Fibroblast of the conjunctiva (primary cell): ENCODE measurements at places on chromosomes 1 and 21.
A peak's percentile ranks its signal among the peaks of the same experiment; 100 is the strongest.

DNA sequence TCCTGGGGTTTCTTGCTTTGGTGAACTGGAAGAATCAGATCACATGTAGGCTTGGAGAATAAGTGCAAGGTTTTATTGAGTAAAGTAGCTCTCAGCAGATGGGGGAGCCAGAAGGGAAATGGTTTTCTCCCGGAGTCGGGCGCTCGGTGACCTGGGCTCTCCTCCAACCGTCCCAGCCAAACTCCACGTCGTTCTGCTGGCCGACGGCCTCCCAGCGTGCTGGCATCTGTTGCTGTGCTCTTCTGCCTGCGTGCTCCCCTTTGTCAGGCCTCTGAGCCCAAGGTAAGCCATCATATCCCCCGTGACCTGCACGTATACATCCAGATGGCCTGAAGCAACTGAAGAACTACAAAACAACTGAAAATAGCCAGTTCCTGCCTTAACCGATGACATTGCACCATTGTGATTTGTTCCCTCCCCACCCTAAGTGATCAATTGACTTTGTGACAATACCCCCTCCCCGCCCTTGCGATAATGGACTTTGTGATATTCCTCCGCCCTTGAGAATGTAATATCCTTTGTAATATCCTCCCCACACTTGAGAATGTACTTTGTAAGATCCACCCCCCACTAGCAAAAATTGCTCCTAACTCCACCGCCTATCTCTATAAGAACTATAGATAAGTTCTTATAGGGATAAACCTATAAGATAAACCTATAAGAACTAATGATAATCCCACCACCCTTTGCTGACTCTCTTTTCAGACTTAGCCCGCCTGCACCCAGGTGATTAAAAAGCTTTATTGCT, 88.3 kb downstream of the SMYD3 start:
- DNase-seq, result no peak

DNA sequence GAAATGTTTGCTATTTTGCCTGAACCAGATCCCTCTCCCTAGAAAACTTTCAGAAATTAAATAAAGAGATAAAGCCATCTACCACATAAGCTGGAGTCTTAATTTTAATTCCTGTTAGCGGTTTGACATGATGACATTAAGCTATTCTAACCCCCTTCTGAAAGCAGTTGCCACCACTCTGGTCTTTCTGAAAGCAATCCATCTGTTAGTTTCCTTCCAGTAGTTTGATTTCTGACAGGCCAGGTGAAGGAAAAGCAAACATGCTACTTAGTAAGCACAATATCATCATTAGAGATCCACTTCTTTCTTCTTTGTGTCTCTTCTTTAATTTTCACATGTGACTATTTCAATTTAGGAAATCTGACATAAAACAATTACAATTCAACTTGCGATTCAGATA, 39.9 kb downstream of the RGL1 start:
- DNase-seq, result no peak

- no peak for DNase-seq
These were observed 56.9 kb downstream of the KLHDC7A start for GRCh38 chr1:18537386-18538306.

GRCh38 chr1:67503974-67504373, 73.8 kb upstream of the SERBP1 start:
- DNase-seq, result no peak

- DNase-seq, result no peak
These were observed 2.2 kb downstream of the NUDC start for GRCh38 chr1:26923711-26924110.

DNA sequence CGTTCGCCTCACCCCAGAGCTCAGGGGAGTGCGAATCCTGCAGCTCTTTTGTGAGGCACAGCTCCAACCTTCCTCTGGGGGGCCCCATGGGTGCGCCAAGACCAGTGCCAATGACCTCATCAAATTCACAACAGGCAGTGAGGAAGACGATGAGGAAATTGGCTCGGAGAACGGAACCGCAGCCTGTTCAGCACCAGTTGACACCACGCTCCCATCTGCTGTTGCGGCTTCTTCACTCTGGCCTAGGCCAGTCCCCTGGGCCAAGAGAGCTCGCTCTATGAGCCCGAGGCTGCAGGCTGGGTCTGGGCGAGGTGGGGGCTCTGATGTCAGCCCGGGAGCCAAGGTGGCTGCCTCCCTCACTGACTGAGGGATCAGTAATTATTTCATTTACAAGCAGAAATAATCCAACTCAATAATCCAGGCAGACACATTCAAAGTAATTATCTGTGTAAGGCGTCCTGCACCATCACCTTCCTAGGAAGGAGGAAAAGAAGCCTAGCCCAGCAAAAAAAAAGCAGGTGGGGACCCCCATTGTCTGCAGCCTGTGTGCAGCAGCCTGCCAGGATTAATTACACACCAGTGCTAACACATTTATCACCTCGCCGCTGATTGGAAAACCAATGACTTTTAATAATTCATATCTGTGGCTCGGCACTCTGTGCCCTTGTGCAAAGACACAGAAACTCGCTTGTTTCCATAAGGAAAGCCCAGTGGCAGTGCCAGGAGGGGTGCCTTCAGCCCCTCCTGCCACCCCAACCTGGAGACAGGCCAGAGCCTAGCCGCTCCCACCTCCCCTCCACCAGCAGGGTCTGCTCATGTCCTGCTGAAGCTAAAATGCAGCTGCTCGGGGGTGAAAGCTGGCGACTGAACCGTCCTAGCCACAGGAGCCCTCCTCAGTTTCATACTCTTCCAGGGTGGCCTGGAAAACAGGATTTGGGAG, 1.9 kb downstream of the PLEKHA6 start:
- DNase-seq, result no peak

- no peak for DNase-seq
These were observed 68.4 kb upstream of the EDEM3 start for GRCh38 chr1:184823080-184823479.

DNA sequence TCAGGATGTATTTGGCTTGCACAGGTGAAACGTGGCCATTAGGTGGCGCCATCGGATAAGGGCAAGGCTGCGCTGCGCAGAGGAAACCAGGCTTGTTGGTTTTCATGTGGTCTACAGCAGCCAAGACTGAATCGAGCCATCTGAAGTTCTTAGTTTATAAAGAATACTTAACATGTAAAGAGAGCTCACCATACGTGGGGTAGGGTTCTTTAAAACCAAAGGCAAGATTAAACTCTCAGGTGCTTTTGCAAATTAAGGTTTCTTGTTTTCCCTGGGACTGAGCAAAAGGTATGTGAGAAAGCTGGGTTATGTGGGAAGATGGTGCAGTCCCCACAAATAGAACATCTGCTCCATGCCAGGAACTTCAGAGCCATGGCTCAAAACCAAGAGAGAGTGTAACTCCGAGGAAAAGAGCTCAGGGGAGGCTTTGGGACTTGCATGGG, 9.3 kb downstream of the MASP2 start:
- DNase-seq, result peak; percentile 83

DNA sequence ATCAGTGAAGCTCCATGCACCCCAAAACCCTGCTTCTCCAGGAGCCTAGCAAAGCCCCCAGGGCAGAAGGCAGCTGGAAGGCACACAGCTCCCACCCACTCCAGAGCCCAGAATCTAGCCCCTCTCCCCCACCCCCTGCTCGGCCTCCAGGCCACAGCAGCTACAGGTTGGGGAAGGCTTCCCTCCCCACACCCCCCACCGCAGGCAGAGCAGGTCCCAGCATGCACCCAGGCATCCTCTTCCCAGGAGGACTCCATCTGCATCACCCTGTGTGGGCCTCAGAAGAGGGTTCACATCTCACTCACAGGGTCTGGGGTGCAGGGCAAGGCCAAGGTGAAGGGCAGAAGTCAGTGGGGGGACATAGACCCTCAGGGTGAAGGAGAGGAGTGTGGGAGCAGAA, 719 bp downstream of the S100A14 start:
- no peak for DNase-seq

DNA sequence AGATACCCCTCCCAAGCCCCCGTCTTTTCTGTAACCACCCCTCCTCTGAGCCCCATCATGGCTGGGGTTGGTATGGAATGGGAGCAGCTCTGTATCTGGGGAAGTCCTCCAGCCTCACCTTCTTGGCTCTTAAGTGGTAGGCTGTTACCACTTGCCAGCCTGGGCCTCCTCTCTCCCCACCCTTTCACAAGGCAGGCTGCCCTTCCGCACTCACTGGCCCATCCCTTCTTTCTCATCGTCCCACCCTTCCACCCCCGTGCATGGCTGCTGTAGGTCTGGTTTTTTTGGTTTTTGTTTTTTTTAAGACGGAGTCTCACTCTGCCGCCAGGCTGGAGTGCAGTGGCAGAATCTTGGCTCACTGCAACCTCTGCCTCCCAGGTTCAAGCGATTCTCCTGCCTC, 5.2 kb downstream of the CYB561D1 start:
- no peak for DNase-seq

DNA sequence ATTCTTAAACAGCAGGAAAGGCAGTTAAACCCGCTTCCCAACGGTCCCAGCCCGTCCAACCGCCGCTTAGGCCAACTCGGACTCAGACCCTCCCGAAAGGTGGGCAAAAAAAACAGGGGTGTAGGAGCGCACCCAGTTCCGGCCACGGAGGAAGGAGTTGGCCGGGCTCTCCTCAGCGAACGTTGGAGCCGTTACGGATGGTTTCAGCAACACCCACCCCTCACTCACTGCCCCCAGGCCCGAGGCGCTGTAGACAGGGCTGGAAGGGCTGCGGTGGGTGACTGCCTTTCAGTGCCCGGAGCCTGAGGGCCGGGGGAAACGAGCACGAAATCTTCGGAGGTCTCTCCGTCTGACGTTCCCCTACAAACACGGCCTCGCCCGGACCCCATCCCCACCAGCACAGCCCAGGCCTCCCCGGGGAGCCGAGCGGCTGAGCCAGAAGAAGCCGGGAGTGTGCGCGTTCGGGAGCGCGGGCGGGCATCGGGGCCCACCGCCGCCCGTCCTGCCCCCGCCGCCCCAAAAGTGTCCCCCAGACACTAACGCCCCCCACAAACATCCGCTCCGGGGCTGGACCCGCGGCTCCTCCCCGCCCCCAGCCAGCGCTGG, 1.3 kb downstream of the KDM5B start:
- no peak for DNase-seq

DNA sequence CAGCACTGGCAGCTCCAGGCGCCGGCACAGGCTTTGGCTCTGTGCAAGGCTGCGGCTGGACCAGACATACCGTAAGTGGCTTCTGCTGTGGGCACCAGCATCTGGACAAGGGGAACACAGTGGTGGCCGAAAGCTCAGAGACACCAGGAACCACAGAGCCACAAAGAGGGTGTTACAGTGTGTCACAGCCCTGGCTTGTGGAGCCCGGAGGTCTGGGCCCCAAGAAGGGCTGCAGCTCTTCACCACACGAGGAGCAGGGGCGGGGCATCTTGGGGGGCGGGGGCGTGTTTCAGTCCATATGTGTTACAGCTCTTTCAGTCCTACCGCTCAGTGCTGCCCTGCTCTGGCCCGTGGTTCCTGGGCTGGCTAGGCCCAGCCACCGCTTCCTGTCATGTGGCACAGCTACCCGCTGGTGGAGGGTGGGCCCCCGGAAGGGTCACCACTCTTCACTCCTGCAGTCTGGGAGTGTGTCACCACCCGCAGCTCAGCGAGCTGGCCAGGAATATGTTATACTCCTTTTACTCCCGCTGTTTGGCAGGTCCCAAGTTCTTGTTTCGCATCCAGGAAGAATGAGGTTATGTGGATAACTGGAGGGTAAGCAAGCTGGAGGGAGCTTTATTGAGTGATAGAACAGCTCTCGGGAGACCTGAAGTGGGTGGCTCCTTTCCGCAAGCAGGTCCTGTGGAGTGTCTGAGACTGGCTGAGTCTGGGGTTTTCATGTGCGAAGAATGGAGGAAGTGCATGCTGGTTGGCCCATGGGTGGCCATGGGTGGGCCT, 3.3 kb upstream of the LSM10 start:
- DNase-seq, result peak; percentile 14

DNA sequence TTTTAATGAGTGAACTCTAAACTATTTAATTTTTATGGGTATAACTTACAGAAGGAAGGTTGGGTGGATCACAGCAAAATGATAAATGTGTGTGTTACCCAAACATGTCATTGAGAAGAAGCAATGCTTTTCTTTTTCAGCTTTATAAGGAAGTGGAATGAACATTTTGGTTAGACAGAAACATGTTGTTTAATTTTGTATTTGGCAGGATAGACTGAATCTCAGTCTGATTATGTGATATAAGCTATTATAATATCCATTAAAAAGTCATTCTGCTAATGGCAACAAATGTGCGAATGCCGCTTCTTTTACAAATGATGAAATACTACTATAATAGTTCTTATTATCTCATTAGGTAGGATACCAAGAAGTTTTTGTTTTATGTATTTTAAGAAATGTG, 281.9 kb upstream of the ZRANB2 start:
- DNase-seq, result no peak

- DNase-seq, result no peak
These were observed 92.5 kb downstream of the GALNT2 start for GRCh38 chr1:230159580-230159979.

DNA sequence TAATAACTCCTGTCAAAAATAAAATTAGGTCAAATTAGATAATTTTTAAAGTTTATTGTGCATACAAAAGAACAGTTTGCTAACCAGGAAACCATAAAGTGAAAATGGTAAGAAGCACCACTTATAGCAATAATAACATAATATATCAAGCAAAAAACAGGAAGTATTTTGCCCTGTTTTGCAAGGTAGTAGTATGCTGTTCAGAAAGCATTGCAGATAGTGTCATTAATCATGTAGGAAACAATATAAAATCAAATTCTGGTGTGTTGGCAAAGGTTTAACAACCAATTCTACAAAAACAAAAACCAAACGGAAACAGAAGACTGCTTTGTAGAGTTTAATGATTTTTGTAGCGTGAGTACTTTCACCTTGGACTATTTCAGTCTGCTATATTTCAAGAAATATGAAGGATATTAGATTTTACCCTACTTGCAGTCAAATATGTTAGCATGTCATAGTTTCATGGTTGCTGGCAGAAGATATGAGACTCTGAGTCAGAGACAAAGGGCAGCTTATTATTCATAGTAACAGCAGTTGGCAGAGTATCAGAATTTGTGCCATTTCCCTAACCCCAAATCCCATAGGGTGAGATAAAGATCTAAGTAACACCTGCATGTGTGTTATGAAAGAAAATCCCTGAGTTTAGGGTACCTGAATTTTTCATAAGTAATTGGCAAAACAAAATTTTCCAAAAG, 729.0 kb upstream of the BRINP3 start:
- DNase-seq, result no peak

- DNase-seq, result no peak
These were observed 736 bp upstream of the BARHL2 start for GRCh38 chr1:90717665-90718410.

DNA sequence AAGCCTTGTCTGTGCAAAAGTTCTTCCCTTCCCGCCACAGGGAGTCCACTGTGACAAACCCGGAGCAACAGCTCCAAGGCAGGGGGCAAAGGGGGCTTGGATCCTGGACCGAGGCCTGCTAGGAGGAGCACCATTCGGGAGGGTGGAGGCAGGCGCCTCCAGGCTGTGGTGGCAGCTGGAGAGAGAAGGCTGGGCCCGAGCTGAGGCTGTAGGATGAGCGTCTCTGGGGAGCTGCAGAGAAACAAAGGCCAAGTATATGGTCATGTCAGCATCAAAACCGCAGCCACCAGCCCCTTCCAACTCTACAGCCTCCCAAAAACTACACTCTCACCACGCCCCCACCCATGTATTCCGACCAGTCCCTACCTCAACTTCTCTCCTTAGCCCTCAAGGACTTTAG, 579 bp downstream of the SH3BP5L start:
- DNase-seq, result no peak

- DNase-seq, result no peak
These were observed 3.8 kb downstream of the ELOVL1 start for GRCh38 chr1:43363935-43364525.

- no peak for DNase-seq
These were observed 5.1 kb upstream of the RIPPLY3 start for GRCh38 chr21:37001441-37001840.

GRCh38 chr1:79807816-79808215, 801.3 kb upstream of the ADGRL4 start:
- no peak for DNase-seq
